ENCODE measurements at places on chromosomes 5 and 9.
A peak's percentile ranks its signal among the peaks of the same experiment; 100 is the strongest.

DNA sequence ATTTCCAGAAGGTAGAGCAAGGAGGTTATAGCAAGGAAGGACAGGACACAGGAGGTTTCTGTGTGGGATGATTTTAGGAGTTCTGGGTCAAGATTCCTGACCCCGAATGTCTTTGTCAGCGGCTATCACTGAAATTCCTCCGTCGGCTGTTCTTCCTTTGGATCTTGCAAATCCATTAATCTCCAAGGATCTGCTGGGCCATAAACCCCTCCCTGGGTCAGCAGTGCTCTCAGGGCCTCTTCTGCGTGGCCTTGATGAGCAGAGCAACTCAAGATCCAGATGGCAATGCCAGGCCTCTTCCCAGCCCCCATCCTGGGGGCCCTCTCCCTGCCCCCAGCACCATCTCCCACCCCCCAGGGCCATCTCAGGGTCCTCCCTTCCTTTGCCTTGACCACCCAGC lies 16.3 kb upstream of the COL27A1 start:
- DNase-seq: no peak

DNA sequence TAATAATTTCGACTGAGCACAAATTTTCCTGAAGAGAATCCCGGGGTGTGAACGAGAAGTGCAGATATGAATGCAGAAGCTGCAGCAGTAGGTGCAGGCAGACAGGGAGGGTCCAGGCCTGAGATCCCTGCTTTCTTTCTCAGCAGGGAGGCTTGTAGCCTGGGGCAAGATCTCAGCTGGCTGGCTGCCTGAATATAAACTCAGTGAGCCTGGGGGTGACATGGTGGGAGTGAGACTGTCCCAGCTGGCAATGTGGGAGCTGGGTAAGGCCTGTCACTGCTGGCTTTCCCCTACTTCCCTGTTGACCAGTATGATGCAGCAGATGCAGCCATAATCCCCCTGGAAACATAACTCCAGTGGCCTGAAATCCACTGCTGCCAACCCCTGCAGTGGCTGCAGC lies 325.2 kb downstream of the CETN3 start:
- no peak for DNase-seq

- DNase-seq: no peak
These were observed 22.5 kb downstream of the HMGCS1 start for GRCh38 chr5:43290726-43291125.

DNA sequence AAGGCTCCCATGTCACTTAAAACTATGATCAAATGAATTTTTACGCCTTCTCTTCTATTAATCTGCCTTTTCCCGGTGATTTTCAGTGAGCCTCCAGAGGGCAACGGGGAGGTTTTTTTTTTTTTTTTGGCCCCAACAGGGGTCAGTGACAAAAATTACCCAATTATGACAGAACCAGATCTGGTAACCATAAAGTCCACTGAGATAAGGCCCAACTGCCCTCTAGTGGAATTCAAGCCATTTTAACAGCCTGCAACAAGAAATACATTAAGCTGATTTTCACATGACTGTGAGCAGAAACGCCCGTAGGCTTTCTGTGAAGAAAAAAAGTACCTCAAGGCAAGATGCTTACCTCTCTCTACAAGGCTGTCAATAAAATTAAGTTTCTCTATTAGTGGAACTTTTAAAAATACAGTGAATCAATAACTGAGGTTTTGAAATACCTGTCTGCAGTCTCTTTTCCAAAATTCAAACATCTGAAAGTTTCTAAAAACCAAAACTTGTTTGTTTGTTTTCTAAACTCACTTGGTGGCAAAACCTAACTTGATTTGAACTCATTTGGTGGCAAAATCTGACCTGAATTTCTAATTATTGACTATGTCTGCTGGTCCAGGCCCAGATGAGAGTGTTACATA lies 49.7 kb upstream of the FST start:
- DNase-seq: no peak

GRCh38 chr9:127369428-127369827 lies 27.5 kb upstream of the SLC2A8 start:
- DNase-seq: no peak

GRCh38 chr5:57189515-57189914 lies 15.7 kb downstream of the GPBP1 start:
- no peak for DNase-seq

DNA sequence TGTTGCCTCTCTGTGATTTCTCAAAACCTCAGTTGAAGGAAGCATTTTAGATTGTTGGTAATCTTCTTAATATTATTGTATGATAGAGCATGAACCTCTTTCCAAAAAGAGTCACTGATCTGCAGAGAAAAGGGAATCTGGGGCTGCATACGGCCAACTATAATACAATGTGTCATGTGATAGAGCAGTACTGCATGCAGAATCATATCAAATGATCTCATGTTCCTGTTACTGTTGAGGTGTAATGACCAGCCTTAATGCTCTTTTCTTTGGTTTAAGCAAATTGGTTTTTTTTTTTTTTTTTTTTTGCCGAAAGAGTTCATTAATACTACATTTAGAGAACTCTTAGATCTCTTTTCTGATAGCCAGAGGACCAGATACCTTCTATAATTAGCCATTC lies 12.9 kb upstream of the MSMP start:
- no peak for DNase-seq

DNA sequence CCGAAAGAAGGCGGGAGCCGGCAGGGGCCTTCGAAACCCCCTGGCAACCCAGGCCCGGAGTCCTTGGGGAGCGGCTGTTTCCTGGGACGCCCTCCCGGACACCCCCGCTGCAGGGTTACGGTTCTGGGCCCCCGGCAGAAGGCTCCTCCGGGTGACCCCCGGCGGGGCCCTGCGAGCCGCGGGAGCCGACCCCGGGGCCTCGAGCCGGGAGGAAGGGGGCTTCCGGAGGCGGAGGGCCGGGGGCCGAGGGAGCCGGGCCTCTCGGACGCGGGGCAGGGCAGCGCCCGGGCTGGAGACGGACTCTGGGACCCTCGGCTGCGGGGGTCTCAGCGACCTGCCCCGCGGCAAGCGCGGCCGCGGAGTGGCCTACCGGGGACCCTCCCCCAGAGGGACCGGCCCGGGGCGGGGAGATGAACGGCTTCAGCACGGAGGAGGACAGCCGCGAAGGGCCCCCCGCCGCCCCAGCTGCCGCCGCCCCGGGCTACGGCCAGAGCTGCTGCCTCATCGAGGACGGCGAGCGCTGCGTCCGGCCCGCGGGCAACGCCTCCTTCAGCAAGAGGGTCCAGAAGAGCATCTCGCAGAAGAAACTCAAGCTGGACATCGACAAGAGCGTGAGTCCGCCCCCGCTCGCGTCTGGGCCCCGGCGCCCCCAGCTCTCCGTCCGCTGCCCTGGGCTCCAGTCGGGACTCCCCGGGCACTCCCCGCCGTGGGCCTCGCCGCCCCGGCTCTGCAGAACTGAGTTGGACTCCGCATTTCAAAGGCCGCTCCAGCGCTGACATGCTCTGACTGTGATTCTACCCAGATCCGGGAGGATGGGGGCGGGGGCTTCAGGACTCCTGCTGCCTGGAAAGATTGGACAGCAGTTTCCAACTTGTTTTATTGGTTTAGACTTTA lies 645 bp downstream of the SAP30L start:
- DNase-seq: no peak

DNA sequence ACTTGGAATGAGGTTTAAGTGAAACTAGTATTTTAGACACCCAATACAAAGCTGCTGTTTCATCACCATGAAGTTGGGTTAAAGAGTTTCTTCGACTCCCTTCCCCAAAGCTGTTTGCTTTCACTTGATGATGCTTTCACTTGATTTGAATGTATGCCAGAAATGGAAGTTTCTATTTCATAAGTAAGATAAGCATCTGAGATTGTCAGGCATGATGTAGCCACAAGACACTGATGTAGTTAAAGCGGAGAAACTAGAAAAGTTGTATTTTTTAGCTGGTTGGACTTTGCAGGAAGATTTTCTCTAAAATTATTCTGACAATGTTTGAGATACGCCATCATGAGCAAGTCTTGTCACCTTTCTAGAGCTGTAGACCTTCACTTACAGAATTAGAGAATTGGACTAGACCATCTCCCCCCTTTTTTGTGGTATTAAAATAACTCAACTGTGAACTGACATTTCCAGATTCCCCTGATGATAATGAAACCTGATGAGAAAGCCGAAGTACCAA lies 20.0 kb downstream of the MOCS2 start:
- no peak for DNase-seq

- DNase-seq: no peak
These were observed 254.1 kb downstream of the FSTL4 start for GRCh38 chr5:133358271-133358670.

- DNase-seq: no peak
These were observed 233.3 kb upstream of the GRAMD2B start for GRCh38 chr5:126189862-126190261.

- no peak for DNase-seq
These were observed 19.7 kb upstream of the SPZ1 start for GRCh38 chr5:80300125-80300524.

DNA sequence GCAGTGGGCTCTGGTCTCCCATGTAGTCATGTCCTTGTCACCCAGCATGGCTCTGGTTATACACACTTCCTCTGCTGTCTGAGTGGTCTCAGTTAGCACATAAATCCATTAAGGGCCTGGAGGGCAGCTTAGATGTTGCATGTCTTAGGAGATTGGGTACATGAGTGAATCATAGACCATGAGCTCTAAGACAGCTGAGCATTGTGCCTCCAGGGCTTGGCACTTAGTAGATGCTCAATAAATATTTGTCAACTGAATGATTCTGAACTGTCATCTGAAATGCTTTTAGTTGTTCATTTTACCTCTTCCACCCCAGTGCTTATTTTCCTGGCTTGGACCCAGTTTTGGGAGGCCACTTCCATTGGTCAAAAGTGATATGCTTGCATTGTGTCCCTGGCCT lies 135.6 kb downstream of the BOD1 start:
- no peak for DNase-seq

GRCh38 chr5:8842971-8843551 lies 702.8 kb downstream of the SEMA5A start:
- no peak for DNase-seq

DNA sequence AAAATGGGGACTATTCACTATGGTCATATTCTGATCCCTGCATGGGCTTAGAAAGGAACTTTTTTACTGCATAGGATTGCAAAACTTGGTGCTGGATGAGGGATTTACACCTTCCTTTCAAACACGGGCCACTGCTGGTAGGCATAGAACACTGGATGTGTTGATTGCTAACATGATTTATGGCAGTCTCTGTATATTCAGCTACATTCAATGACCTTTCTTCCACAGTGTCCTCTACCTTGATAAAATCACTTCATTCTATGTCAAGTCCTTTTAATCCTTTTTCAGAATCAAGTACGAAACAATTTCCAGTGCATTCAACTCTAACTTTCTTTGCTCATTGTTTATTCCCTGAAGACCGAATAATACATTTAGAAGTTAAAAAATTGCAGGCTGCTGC lies 91.9 kb upstream of the ATG10 start:
- no peak for DNase-seq

DNA sequence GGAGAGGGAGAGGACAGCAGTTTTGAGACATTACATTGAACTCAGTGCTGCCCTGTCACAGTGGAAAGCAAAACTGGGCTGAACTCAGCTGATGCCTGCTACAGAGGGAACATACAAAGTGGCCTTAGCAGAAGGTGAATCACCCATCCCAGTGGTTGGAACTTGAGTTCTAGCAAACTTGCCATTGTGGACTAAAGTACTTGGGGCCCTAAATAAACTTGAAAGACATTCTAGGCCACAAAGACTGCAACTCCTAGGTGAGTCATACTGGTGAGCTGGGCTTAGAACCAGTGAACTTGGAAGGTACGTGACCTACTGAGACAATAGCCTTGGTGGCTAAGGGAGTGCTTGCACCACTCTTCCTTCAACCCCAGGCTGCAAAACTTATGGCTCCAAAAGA lies 155.7 kb upstream of the RIOK2 start:
- no peak for DNase-seq

DNA sequence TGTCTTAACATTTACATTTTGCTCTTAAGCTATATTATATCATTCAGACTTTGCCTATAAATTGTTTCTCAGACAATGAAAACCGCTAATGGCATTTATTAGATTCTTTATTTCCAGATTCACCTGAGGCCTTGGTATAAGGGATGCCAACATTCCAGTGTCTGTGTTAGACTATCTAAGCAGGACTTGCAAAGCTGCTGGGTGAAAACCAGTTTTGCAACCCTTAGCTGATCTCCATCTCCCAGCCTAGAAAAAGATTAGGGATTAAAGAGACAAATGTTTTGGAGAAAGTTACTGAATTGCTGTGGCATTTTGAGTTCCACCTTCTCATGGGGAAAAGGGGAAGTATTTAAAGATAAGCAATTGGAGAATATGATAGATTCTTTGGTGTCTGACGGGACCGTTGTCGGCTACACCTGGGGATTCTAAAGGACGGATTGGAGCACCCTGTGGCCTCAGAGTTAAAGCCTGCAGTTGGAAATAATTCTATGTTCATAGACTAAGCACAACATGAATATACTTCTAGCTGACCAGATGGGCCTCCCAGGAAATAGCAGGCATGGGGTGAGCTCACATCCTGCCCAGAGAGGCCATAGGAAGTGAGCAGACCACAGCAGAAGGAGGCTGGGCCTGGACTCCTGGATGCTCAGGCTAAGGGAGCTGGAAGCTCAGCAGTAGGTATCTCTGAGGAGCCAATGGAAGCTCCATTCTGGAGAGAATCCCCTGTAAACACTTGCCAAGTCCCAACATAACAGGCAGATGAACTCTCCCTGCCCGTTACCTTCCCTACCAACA lies 21.8 kb downstream of the ENTREP1 start:
- DNase-seq: no peak

- DNase-seq: no peak
These were observed 146.1 kb upstream of the RPS23 start for GRCh38 chr5:82424211-82424610.

DNA sequence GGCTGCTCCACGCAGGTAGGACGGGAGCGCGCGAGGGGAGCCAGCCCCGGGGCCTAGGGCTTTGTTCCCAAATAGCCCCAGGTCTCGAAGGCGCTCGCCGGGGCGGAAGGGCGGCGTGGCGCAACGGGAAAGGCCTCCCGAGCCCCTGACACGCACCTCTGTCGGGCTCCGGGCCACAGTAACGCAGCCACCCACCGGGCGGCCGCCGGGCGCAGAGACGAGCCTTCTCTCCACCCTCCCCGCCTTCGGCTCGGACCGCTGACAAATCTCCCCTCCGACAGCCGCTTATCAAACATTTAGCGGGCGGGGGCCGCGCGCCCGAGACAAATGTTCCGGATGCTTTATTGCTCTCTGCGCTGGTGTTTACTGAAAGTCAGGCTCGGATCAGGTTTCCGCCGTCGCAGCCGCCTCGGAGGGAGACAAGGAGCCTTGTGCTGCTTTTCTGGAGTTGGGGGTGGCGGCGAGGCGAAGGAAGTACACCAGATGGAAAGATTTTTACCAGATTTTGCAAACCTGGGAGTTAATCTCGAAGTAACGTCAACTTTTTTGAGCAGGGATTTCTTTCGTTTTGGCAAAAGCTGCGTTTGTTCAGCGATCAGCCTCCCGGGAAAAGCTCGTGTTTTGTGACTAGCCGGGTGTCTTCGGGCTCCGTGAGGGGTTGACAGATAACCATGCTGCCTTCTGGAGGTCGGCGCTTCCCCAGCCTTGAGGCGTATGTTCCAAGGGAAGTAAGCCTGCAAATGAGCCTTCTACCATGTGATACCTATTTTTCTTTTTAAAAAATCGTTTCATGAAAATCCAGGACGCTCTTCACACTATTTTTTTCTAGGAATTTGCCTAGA lies 950 bp downstream of the RGMB start:
- DNase-seq: peak; percentile 39
